ENCODE measurements at places on chromosomes 5 and 9.

- no peak for DNase-seq
These were observed 417.5 kb downstream of the HINT1 start for GRCh38 chr5:130747556-130747955.

DNA sequence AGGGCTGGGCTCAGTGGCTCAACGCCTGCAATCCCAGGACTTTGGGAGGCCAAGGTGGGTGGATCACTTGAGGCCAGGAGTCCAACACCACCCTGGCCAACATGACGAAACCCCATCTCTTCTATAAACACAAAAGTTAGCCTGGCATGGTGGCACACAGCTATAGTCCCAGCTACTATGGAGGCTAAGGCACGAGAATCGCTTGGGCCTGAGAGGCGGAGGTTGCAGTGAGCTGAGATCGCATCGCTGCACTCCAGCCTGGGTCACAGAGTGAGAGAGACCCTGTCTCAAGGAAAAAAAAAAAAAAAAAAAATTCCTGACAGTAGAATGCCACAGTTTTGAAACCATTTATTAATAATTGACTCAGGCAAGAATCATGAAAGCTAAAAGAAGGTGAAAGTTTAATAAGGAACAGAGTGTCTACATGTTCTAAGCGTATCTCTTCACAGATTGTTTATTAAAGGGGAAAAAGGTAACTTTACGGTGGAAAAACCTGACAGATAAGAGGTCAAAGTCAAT lies 5.7 kb upstream of the PTGR1 start:
- no peak for DNase-seq

GRCh38 chr5:122149321-122150090 lies 20.2 kb downstream of the ZNF474 start:
- DNase-seq = no peak

- no peak for DNase-seq
These were observed 62.2 kb upstream of the SLC12A2 start for GRCh38 chr5:128021411-128021810.

GRCh38 chr5:25056836-25057235 lies 412.1 kb upstream of the CDH10 start:
- no peak for DNase-seq

DNA sequence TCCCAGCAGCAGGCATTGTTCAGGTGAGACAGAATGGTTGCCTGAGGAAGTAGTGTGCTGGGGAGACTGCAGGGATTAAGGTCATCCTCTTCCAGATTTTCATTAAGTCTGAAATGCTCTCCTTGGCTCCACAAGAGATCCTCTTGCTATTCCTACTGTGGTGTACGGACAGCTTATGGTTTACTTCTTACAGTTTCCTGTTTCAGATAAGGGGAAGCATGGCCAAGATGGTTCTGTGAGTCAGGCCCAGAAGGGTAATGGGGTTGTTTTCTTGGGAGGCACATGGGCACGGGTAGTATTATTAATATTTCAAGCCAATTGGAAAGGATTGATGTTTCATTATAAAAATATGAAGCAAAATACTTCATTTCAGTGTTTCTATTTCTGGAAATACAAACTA lies 42.9 kb downstream of the GLRX start:
- DNase-seq = no peak

DNA sequence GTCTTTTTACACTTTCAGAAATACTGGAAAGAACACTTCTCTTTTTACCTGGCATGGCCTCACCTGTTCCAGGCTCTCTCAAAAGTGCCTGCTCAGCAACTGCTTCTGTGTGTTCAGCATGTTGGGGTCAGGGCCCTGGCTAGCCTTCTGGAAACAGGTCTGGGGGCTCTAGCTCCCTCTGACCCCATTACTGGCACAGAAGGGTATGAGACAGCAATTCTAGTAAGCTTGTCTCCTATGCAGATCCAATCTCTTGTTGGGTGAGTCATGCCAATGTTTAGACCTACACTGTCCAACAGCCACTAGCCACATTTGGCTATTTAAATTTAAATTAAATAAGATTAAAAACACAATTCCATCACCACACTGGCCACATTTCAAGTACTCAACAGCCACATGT lies 80.8 kb downstream of the MAPKAP1 start:
- no peak for DNase-seq

GRCh38 chr9:84419031-84419602 lies 78.6 kb upstream of the SLC28A3 start:
- no peak for DNase-seq

- no peak for DNase-seq
These were observed 164.0 kb downstream of the GHR start for GRCh38 chr5:42587096-42587723.

DNA sequence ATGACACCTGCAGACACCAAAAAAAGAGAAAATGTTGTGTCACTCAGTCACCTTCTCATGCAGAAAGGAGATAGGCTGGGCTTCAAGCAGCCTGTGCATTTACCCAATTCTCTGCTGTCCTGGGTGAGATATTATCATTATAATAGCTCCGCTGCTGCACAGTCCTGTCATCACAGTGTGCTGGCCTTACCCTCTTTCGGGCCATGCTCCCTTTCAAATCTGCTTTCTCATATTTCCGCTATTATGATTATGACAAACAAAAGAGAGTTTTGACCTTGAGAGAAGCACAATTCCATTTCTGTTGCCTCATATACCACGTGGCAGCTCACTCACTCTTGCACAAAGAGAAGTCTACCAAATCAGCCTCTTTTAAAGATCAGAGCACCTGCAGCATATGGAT lies 1350.1 kb upstream of the ACO1 start:
- DNase-seq = no peak

DNA sequence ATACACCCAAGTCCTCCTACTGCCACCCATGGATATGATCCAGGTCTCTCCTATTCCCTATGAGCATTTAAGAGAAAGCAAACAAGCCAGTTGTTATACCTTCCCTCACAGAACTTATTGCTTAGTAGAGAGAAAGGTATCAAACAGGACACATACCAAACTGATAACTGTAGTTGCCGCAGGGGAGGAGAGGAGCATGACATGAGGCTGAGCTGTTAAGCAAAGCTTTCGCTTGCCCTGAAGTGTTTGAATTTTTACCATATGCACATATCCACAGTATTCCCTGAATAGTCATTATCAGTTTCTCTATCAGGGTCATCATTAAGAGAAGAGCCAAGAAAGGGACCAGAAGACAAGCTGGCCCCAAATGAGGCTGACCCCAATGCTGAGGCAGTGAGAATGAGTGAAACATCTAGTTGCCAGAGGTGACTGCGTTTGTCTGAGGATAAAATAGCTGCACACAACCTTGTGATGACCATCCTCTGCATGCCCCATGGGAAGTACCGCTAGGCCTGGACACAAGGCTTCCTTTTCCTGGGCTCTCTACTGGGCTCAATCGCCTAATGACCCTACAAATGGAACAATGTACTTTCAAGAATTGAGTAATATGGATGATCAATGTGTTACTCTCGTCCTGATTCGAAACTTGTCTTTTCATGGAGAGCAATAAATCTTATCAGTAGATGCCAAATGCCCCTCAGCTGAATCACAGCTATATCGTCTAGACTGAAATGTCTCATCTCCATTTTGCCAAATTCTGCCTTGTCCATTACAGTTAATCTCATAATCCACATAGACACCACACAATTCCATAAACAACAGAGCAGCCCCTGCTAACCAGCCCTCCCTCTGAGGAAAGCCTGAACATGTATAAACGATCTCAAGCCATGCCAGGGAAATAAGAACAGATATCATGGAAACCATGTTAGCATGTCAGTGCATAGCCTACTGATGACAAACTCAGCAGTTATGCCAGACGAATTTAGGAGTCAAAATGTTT lies 4.3 kb upstream of the IFNK start:
- no peak for DNase-seq

DNA sequence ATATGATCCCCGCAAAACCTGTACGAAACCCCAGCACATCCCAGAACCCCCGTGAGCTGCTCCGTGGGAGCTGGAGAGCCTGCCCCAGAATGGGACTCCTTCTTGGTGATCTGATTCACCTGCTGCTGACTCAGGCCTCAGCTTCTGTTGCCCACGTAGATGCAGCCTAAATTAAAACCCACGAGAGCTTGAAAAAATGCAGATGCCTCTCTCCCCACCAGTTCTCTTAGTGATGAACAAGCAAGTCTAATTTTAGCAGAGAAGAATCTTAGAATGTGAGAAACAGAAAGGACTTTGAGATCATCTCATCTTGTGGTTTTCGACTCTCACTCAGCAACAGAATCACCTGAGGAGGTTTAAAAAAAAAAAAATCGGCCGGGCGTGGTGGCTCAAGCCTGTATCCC lies 57.6 kb downstream of the TMOD1 start:
- no peak for DNase-seq

- no peak for DNase-seq
These were observed 2.2 kb downstream of the COL23A1 start for GRCh38 chr5:178587763-178588611.

DNA sequence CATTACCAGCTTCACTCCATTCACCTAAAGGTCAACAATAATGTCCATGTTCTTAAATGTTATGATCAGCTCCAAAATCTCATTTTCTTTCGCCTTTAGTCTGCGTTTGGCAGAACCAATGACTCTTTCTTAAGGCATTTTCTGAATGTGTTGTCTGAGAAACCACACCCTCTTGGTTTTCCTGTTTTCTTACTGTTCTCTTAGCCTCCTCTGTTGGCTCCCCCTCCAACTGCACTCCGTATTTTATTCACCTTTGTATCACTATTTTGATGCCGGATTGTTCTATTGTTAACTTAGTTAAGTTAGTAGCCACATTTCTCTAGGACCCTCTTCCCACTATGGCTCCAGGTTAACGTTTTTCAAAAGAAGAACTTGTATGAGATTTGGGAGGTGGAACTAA lies 185.6 kb downstream of the DMAC1 start:
- DNase-seq = no peak

- DNase-seq = no peak
These were observed 82.1 kb downstream of the FBN2 start for GRCh38 chr5:128455841-128456361.

DNA sequence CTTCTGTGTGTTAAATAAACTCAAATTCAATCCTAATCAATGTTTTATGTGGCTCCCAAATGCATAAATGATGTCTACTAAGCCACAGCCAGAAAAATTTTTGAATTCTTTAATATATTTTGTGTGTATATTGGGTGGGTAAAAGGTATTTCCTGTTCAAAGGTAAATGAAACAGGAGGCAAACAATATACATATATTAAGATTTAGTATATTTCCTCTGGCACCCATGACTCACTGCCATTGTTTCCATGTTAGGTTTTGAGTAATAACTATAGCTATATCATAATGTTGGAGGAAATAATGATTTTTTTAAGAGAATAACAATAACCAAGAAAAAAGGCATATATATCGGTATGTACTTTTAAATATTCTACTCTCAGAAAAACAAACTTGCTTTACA lies 1071.9 kb upstream of the CDH10 start:
- no peak for DNase-seq

GRCh38 chr5:157279605-157280239 lies 13.8 kb downstream of the CYFIP2 start:
- DNase-seq = no peak

DNA sequence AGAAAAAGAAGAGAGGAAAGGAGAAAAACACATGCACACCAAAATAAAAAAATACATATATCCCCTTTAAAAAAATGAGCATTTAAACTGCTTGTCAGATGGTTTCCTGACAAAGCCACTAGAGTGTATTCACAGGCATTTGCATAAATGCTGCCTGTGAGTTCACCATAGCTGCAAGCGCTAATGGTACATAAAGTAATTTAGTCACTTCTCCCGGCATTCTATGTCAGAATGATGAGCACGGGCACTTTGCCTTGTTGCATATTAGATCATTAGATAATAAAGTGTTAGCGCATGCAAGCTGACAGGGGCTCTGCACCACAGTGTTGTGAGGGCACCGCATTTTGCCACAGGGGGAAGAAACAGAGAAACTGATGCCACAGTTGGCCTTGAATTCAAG lies 280.6 kb downstream of the EBF1 start:
- DNase-seq = no peak

DNA sequence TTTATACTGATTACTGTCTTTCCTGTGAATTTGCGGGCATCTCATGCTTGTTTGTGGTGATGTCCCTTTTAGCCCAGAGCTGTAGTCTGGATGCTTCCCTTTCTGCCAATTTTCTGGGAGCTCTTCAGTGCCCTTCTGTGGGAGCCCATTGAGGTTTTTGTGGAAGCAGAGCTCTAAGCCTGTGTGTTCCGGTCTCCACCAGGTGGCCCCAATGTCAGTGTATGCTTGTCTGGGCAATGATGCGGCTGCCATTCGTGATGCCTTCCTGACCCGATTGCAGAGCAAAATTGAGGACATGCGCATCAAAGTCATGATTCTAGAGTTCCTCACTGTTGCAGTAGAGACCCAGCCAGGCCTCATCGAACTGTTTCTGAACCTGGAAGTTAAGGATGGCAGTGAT lies 35.1 kb downstream of the SH3GLB2 start:
- no peak for DNase-seq

DNA sequence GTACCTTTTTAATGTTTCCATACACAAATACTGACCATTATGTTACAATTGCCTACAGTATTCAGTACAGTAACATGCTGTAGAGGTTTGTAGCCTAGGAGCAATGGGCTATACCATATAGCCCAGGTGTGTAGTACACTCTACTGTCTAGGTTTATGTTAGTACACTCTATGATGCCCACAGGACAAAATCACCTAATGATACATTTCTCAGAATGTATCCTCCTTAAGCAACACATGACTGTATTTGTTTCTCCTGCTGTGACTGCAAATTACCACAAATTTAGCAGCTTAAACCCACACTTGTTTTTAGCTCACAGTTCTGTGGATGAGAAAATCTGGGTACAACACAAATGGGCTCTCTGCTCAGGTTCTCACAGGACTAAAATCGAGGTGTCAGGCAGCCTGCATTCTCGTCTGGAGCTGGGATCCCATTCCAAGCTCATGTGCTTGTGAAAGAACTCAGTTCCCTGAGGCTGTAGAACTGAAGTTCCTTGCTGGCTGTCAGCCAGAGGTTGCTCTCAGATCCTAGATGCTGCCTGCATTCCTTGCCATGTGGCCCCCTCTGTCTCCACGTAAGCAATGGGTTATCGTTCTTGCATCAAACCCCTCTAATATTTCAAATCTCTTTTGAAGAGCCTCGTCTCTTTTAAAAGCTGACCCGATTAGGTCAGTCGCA lies 38.6 kb upstream of the PIK3R1 start:
- DNase-seq = no peak

- no peak for DNase-seq
These were observed 37.3 kb upstream of the CDK5RAP2 start for GRCh38 chr9:120616966-120617935.

DNA sequence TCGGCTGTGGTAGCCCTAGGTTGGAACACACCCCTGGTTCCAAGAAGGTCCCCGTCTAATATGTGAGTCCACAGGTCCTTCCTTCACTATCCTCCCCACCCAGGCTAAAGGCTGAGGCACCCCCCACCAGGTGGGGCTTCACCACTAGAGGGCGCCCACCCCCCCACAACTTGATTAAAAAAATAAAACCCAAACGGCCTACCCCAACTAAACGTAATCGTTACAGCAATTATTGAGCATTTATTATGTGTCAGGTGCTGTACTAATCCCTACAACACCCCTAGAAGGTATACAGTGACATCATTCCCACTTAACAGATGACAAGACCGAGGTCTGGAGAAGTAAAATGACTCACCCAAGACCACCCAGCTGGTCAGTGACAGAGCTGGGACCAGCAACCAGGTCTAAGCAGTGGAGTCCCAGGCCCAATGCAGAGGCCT lies 65.0 kb downstream of the FGF18 start:
- no peak for DNase-seq
